ENCODE measurements at places on chromosomes 11 and 22.

DNA sequence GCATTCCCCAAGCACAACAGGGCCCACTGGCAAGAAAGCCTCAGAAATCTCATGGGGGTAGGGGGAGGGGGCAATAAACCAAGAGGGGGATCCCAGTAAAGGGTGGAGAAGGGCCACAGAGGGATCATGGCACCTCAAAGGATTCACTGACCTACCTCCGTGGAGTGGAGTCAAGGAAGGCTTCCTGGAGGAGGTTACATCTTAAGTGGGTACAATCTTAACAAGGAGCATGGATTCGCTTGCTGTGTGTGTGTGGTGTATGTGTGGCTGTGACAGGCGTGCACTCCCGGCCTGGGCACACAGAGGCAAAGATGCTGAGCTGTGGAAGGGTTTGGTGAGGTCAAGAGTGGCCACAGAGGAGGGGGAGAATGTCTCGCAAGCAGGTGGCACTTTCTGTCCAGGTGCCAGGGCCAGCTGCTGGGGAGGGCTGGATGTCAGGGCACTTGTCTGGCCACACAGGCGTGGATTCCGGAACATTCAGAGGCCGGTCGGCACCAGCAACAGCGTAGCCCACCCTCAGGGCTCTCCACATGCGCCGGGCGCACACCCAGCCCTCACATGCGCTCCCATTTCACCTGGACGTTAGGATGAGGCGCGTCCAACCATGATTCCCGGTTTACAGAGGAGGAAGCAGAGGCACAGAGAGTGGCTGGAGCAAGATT lies 43.3 kb downstream of the WNT7B start:
- no peak for DNase-seq

- DNase-seq, result no peak
Observed at GRCh38 chr11:21180182-21180581, 510.8 kb downstream of the NELL1 start.

- DNase-seq, result no peak
Observed at GRCh38 chr11:15805726-15806125, 550.6 kb downstream of the SOX6 start.

DNA sequence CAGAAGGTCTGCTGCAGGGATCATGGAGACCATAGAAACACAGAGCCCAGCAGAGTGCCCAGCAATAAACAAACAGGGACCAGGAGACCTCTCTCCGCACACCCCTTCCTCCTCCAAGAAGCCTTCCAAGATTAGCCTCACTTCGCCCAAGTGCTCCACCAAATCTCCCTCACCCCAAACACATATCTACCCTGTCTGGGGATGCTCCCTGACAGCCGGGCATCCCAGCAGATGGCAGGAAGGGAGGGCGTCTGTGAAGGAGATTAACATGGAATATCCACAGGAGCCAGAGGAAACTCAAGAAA lies 26.5 kb downstream of the ARAP1 start:
- no peak for DNase-seq

DNA sequence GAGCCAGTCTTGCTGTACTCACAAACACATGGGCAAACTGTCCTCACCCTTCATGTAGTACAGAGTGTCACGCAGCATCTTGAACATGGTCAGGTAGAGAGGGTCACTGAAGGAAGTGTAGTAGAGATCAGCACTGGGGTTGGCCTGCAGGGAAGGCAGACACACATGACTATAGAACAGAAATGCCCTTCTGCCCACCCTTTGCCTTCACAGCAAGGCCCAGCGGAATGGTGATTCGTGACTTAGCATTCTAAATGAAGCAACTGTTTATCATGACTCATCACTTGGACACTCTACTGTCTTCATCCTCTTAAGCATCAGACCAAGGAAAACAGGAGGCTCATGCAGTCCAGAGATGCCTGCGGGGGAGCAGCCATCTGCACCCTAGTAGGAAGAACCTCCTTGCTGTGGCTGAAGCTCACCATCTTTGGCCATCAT lies 33.4 kb downstream of the SERPIND1 start:
- peak; percentile 22 for DNase-seq

DNA sequence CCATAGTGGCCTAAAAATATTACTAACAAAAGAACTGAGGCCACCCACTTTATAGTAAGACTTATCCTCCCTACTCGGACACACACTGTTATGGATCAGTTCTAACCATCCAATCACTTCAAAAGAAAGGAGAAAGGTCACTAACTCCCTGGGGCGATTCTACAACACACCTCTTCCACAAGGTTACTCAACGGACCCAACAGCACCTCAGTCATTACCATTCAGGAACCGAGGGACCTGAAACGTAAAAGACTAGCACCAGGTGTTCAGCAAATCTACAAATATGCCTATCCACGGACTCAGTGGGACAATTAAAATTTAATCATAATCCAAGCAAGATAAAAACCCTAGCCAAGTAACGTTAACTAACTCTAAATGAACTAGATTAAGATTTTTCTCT lies 1.6 kb downstream of the HNRNPUL2 start:
- no peak for DNase-seq

GRCh38 chr11:93501856-93502255 lies 41.3 kb downstream of the SMCO4 start:
- no peak for DNase-seq

DNA sequence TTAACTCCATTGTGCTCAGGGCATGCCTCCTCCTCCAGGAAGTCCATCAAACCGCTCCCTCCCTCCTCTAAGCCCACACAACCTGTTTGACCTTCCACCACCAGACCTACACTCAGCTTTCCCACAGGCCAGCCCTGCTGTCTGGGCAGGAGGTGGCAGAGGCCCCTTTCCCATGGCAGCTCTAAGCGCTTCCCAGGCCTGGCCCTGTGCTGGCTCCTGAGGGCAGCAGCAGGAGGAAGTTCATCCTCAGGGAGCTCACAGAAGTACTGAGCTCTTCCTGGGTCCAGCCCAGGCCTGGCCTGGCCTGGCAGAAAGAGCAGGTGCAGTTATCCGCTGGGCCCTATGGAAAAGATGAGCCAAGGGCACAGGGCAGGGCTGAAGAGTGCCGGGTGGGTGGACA lies 31.4 kb downstream of the ARAP1 start:
- no peak for DNase-seq

GRCh38 chr22:23621082-23621780 lies 10.9 kb downstream of the DRICH1 start:
- no peak for DNase-seq

DNA sequence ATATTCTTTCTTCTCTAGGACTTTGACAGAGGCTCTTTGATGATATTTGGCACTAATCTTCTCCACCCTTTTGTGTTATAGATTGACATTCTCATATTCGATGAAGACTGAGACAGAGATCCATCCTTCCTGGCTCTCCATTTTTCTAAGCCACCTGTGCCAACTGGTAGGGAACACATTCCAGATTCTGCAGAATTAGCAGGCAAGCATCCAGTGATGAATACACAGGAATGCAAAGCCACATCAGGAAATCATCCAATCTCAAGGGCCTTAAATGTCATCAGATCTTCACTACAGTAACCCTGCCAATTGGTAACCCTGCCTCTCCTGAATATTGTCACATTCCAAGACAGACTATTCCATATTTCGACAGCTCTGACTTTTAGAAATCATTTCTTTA lies 718.4 kb upstream of the API5 start:
- no peak for DNase-seq

- no peak for DNase-seq
Observed at GRCh38 chr11:72871119-72871518, 56.9 kb downstream of the ATG16L2 start.

GRCh38 chr11:47259232-47259977 lies 1.6 kb downstream of the NR1H3 start:
- DNase-seq, result peak; percentile 82

DNA sequence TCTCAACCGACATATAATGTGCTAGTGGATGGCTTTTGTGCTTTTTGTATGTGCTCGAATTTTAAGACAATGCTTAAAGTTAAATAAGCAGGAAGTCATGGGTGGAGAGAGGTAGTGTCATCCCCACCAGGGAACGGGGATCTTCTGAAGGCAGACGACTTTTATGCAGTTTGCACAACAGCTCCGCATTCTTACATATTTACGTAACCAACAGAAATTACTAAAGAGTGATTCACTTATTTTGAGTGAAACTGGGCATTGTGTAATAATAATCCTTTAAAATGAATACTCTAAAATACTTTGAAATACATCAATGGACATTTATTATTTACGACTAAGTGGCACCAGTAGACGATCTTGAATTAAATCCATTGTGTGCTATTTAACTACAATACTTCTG lies 305.1 kb downstream of the CNTN5 start:
- peak; percentile 0 for DNase-seq

DNA sequence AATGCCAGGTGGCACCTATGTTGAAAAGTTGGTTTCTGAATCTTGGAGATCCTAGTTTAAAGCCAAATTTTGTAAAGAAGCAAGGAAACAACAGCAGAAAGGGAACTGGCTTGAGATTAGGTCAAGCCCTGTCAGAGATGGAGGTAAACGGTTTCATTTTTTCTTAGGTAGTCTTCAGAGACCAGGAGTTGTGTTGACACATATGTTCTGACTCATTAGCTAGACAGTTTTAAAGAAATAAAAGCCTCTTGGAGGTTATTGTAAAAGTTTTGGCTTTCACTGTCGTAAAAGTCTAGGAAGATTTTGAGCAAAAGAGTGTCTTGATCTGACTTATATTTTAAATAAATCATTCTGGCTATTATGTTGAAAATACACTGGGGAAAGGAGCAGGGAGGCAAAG lies 151.5 kb upstream of the CTSC start:
- no peak for DNase-seq

GRCh38 chr11:133906746-133907145 lies 50.0 kb downstream of the IGSF9B start:
- no peak for DNase-seq

DNA sequence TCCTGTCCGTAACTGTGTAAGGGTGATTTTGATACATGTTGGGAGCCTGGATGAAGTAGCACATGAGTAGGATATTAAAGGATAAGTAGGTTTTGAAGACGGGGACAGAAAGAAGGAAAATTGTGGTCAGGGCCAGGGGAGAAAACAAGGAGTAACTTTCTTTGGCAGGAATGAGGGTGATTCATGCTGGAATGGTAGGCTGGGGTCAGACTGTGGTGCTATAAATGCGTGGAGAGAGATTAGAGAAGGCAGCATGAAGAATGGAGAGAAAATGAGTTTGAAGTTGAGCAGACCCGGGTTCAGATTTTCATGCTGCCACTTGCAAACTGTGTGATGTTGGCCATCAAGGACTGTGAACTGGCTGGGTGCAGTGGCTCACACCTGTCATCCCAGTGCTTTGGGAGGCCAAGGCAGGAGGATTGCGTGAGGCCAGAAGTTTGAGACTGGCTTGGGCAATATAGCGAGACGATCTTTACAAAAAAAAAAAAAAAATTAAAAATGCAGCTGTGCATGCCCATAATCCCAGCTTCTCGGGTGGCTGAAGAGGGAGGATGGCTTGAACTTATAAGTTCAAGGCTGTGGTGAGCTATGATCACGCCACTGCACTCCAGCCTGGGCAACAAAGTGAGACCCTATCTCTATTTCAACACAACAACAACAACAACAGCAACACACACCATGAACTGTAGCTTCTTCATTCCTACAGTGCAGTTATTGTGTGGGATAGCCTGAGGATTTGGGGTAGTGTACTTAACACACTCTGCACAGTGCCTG lies 22.3 kb downstream of the ZBTB16 start:
- no peak for DNase-seq

DNA sequence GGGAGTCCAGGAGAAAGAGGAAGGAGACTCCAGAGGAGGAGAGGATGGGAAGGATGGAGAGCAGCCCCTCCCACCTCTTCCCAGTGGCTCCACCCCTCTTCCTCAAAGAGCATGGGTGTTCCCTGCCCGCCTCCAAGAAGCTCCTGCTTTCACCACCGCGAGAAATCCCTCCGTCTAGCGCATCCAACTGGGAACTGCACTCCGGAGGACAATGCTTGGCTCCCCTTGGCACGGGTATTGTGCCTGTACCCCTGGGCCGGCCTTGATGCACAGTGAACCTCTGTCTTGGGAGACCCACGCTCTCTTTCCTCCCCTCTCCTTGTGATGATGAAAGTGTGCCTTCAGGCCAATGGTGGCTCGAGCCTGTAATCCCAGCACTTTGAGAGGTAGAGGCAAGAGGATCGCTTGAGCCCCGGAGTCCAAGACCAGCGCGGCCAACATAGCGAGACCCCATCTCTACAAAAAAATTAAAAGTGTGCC lies 14.9 kb upstream of the ADA2 start:
- no peak for DNase-seq

DNA sequence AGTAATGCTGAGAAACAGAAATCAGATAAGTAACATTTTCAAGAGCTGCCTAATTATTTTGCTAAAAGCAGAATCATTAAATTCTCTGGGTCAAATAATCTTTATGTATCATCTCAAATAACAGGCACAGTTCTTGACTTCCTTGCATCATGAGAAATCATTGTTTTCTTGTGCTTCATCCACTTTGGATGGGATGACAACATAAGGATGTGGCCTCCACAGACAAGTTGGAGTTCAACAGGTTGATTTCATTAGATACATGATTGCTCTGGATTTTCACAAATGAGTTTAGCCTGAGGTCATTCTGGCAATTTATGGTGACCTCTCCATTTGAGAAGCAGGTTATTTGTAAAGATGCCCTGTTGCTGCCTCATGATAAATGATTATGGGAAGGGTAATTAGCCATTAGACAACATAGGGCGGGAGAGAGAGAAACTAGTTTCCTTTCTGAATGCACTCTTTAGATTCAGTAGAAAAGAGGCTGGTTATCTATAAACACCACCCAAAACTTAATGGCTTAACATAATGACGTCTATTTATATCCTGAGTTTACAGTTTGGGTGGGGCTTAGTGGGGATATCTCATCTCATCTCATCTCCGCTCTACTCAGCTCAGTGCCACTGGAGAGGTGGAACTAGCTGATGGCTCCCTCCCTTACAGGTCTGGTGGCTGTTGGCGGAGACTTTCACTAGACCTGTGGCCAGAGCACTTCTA lies 35.0 kb upstream of the ADORA2A start:
- DNase-seq, result no peak

- DNase-seq, result no peak
Observed at GRCh38 chr22:23218053-23218866, 38.0 kb downstream of the BCR start.

DNA sequence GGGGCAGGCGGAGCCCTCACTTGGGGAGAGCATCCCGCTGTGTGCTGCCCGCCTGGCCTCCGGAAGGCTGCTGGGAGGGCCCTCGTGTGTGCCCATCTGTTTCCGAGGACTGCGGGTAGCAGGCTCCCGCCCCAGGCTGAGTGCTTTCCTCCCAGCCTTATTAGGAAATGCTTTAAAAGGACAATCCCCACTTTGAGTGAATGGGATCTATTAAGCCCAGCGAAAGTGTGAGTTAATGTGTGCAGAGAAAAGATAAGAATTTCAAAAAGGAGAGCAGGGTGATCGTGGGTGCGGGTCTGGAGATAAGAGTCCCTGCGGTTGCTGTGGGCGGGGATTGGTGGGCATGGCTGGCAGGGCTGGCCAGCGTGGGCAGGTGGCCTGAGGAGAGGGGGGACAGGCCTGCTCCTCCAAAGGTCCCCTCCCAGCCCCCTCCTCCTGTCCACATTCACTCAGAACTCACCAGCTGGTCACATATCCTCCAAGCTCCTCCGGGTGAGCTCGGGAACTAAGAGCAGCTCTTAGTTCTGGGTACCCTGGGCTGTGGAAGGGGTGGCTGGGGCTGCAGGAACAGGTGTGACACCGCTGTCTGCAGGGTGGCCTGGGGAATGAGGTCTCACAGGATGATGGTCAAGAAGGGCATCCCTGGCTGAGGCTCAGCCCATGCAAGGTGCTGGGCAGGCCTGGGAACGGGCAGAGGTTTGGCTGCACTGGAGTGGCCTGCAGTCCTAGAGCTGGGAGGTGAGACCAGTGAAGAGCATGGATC lies 1260.3 kb downstream of the BRD1 start:
- no peak for DNase-seq

- DNase-seq, result peak; percentile 66
Observed at GRCh38 chr11:134949121-134950090, 537.4 kb upstream of the B3GAT1 start.

Measured in SW480 (cell line).